ENCODE measurements at places on chromosomes 2 and 18.

GRCh38 chr2:94995553-94996304, 29.8 kb upstream of the MAL start:
- no peak for DNase-seq

DNA sequence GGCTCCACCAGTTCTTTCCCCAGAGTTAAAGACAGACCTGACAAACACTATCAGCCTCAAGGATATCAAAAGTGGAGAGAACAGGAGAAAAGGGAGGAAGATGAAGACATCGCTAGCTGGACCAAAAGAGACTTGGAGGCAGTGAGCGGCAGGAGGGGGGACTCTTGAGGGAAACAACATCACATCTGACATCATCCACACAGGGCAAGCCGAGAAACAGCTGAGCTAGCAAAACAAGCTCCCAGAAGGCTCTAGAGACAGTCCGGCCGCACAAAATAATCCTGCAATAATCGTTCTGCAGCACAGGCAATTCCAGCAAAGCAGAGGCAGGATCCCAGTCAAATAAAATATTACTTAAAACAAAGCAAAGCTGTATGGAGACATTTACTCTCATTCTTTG, 239.8 kb downstream of the EN1 start:
- no peak for DNase-seq

DNA sequence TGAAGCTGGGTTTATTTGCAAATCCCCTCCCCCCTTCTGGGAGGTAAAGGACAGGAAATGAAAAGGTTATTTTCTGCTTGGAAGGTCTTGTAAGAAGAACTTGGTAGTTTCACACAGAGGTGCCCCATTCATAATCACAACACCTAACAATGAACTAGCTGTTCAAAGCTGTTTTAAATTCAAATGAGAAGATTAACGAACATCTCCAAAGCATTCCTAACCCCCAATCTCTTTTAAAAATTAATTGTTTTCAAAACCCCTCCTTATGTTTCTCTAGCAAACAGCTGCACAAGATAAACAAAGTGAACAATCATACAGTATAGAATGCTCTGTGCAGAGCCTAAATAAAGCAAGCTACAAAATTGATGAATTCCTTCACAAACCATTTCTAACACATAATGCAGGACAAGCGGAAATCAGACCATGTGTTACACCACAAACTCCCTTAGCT, 271.4 kb downstream of the SATB2 start:
- no peak for DNase-seq

- DNase-seq = no peak
These were observed 19.2 kb upstream of the TANK start for GRCh38 chr2:161141033-161141432.

- DNase-seq = no peak
These were observed 272.3 kb upstream of the ZNF804A start for GRCh38 chr2:184326066-184326465.

DNA sequence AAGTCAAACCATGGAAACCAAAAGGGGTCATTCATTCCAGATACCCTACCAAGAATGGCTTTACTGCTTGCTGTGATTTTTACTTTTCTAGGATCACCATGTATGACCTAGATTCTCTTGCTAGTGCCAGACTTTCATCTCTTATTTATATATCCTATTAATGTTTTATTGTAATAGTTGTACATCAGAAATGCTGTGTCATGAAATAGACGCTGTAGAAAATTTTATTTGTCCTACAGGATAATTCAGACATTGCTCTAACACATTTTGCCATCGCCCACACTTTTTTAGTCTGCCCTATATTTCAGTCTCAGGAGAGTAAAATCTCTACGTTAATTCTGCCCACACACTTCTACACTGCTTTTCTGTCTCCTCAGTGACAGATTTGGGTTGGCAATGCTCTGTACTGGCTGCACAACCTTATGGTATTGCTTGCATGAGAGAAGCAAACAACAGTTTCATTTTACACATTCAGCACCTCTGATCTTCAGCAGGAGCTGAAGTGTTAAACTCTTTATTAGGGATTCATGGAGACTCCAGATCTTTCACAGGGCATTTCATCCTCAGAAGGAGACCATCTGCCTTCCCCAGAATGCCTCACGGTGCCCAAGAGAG, 871.8 kb upstream of the CHAC2 start:
- DNase-seq = no peak

GRCh38 chr18:12630136-12630535, 27.8 kb downstream of the SPIRE1 start:
- DNase-seq = no peak

- DNase-seq = no peak
These were observed 472.5 kb upstream of the PIK3C3 start for GRCh38 chr18:41482501-41482900.

DNA sequence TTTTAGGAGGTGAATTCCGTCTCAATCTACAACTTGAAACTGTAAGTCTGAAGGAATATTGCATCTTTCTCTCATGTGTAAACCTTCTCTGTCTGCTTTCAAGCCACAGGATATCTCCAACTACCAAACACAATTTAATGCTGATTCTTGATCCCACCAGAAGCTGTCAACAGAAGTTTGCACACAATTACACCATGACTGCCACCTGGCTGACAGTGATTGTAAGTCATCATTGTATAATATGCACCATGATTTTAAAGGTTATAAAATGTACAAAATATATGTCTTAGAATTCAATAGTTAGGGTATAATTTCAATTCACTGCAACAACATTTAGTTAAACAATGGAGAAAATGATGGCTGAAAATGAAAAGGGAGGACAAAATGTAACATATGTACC, 18.4 kb downstream of the PREPL start:
- DNase-seq = no peak

- no peak for DNase-seq
These were observed 54.5 kb downstream of the PLEKHM3 start for GRCh38 chr2:207970826-207971180.

DNA sequence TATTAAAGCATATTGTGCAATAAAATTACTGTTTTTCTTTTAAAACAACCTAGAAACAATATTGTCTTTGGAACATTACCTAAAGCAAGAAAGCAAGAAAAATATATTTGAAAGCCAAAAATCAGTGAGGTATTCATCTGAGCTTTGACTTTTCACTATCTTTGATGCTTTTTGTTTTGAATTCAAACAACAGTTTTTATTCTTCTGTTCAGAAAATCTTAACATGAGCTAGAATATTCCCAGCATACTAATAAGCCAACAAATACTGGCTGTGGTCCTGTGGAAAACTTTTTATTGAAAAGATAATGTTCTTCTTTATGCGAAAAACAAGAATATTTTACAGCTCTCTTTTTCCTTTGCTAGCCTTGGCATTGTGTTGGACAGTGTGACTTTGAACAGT, 19.8 kb downstream of the FAM171B start:
- DNase-seq = no peak

- no peak for DNase-seq
These were observed 63.6 kb upstream of the ACSL3 start for GRCh38 chr2:222797261-222797660.

DNA sequence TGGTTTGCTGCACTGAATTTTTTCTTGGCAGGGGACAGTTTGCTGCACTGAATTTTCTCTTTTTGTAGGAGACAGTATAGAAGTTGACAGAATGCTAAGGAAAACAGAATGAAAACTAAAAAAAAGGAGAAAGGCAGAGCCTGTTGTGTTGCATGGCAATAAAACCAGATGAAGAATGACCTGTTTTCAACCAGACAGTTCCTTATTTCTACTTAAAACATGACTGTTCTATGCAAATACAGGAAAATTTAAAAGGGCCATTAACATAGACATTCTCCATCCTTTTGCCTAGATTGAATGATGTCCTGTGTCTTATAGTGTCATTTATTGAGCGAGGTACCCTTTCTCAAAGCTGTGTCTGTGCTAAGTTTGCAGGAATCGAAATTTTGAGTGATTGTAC, 33.3 kb downstream of the ABI2 start:
- no peak for DNase-seq

DNA sequence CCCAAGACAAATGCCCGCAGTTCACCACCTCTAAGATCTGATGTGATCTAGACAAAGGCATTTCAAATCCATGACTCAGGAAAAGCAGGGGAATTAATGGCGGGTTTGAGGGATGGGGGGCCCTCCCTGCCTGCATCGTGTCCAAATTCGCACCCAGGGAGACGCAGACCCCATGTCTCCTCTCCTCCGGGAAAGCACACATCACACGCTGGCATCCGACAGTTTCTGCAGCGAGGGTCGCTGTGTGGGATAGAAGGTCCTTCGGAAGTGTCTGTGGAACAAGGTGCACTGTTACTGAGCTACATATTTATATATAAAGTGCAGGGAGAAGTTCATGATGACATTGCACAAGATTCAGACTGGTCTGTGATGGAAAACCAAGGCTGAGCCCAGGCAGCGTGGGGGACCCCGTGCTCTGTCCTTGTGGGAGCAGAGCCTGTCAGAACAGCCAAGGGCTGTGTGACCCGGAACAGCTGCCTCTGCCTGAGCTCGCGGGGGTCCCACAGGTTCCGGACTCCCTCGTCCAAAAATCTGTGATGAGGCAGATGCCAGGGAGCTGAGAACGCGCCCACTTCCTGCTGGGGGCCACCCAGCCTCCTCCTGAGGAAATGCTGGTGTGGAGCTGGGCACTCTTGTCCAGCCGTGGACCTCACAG, 82.3 kb upstream of the CTDP1 start:
- no peak for DNase-seq

DNA sequence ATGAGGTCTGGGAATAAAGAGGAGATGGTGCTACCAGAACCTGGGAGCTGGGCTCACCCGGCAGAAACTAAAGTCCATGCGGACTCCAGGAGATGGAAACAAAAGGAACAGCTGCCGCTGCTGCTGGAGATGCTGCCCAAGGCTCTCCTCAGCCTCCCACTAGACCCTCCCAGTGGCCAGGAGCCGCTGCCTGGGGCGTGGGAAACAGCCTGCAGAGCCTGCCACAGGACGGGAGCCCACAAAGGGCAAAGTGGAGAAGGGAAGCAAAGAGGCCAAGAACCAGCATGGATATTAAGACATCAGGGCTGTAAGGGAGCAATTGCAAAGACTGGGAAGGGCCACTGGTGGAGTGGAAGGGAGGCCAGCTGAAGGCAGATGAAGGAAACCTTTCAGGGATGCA, 179.6 kb downstream of the NCK2 start:
- DNase-seq = no peak

DNA sequence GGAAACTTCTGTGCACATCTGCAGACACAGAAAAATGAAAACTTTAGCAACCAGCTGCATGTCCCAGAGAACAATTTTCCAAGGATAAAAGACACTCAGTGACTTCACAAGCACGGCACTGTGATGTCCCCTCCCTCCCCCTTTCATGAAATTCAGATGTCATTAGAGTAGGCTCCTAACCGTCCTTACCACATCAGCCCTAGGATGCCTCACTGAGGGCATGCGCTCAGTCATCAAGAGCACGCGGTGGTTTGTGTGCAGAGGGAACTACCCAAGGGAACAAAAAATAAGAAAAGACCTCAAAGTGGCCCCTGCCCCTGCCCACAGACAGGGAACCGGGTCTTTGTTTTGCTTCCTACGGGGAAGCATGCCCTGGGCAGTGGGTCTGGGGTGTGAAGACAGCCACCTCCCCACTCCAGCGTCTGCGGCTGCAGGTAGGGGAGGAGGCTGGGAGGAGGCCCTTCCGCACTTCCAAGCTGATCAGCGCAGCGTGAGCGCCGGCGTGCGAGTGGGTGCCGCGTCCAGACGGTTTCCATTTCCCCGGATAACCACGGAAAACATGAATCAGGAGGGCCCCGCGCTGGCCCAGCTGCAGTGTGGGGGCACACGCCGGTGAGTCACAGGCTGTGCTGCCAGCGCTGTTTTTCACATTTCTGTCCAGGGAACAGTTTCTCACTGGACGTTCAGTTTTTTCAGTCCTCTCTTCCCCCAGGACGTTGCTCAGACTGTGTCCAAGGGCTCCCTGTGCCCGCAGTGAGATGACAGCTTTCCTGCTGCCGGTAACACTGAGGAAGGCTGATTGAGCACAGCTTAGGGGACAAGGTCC, 70.6 kb downstream of the COPS8 start:
- DNase-seq = peak; percentile 47

GRCh38 chr2:206555721-206556120, 86.6 kb upstream of the FAM237A start:
- DNase-seq = no peak

- no peak for DNase-seq
These were observed 24.6 kb upstream of the LBH start for GRCh38 chr2:30206461-30207430.

DNA sequence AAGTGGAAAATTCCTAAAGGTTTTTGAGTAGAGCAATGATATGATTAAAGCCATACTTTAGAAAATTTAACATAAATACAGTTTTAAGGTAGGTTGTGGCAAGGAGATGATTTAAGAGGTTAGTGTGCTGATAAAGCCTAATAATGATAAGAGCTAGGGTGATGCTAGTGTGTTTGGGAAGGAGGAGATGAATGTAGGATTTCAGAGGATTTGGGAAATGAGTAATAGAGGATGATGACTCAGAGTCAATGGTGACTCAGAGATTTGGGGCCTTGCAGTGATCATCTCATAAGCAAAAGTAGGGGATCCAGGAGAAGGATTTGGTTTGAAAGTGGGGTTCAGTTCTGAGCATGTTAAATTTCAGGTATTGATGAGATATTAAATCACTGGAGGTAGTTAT, 23.3 kb downstream of the STAMBP start:
- DNase-seq = no peak

- DNase-seq = peak; percentile 34
These were observed 76.0 kb downstream of the CD28 start for GRCh38 chr2:203782262-203782976.

DNA sequence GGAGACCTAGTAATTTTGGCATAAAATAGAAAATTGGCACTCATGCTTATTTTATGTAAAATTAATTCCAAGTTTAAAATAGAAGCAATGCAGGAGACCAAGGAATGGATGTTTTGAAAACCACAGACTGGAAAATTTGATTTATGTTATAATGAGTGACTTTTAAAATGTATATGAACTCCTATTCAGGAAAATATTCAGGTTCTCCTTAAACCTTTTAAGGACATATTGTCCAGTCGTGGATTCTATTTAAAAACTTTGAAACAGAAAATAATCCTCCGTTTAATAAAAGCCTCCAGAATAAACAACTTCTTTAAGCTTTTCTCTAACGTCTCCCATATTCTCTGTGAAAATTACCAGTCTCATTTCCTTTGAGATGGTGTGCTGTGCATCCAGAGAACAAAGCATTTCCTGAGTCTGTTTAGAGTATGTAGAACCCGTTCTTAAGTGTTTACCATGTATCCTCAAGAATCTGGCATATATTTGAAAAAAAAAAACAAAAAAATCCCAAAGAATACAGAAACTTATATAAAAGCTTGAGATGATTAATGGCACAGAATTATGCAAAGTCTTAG, 8.6 kb upstream of the YES1 start:
- DNase-seq = no peak

Data from stimulated activated CD8-positive, alpha-beta memory T cell treated with anti-CD3 and anti-CD28 coated beads, Interleukin-4, amount 100 ng/mL, for 24 hours (primary cell).